ENCODE measurements at places on chromosomes 12 and 14.
A peak's percentile ranks its signal among the peaks of the same experiment; 100 is the strongest.

GRCh38 chr14:100025111-100025510, 40.1 kb upstream of the EVL start:
- peak; percentile 75 for DNase-seq

GRCh38 chr14:75373616-75374015, 54.2 kb upstream of the JDP2 start:
- no peak for DNase-seq

- DNase-seq = no peak
Measured at GRCh38 chr12:47356129-47356700, 276.5 kb upstream of the AMIGO2 start.

GRCh38 chr12:93039062-93039461, 110.0 kb upstream of the EEA1 start:
- no peak for DNase-seq

DNA sequence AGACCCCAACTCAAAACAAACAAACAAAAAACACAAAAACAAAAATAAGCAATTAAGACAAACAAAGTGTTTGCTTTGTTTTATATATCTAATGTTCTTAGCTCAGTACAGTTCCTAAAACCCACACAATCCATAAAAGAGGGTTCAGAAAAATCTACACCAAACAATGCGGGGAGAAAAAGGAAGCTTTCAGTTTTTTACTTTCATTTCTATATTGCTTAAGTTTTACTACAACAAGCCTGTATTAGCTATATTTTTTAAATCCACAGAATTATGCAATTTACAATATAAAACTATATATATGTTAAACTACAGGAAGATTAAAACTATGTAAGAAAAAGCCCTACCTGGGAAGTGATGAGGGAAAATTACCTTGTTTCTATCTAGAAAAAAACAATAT, 41.4 kb downstream of the CLIP1 start:
- no peak for DNase-seq

GRCh38 chr12:132710043-132710404, 618 bp upstream of the PGAM5 start:
- peak; percentile 62 for DNase-seq

DNA sequence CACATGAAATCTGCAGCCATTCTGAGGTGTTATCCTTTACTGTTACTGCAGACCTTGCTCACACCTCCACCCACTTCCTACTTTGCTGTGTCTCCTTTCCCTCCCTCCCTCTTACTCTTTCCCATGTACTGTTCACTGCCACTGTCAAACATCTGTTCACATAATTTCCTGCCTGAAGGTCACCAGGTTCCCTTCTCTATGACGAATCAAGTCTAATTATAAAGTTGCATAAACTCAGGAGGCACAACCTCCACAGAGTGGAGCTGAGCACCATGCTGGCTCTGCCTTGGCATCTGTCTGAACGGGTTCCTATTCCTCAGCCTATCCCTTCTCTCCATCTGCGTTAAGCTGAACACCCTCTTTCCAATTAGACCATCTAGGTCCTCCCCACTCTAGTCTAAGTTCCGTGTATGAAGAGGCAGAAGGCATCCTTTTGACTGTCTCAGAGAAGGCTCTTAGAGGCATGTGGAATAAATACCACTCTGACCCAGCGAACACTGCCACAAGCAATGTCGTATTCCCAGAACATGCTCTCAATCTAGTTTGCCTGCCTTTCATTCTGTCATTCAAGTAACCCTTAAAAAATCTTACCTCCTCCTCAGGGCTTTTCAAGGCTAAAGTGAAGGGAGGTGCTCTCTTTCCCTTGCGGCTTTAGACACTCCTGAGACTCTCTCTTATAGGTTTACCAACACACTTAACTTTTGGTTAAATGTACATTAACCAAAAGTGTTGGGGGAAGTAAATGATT, 48.7 kb downstream of the ACADS start:
- no peak for DNase-seq

DNA sequence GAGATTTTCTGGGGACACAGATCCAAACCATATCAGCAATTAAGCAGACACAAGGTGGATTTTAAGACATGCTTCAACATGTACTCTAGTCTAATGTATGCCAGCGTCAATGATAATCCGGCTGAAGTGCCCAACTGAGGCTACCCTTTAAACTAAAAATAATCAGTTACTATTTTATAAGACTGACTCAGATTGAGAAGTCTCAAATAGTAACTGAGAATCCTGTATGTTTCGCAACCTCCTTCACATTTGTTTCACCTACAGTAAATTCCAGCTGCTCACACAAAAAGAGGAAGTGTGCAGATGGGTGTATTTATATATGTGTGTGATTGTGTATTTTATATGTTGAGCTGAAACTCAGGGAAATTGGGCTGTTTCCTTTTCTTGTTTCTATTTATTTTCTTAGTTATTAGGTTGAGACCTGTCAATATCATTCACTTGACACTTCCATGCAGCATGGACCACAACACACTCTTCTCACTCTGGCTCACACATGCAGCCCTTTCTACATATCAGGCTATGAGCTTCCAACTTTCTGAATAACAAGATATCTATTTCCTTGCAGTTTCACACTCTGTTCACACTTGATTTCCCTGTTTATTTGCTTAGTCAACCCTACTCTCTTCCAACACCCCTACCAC, 1224.9 kb upstream of the TMEM132C start:
- DNase-seq = no peak

DNA sequence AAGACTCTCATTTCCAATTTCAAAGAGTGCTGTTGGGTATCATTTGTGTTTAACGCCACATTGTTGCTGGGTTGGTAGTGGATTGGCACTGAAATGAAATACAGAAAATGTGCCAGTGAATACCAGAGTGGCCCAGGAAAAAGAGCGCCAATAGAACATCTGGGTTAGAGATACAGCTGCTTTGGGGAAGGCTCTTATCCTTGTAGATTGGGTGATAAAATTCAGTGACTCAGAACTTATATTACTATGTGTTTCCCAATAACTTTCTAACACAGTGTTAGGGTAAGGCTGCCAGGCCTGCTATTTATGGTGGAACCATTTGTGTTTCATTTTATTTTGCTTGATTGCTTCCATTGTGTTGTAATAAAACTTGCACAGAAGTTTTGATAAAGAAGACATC, 168.2 kb upstream of the SSTR1 start:
- DNase-seq = no peak

DNA sequence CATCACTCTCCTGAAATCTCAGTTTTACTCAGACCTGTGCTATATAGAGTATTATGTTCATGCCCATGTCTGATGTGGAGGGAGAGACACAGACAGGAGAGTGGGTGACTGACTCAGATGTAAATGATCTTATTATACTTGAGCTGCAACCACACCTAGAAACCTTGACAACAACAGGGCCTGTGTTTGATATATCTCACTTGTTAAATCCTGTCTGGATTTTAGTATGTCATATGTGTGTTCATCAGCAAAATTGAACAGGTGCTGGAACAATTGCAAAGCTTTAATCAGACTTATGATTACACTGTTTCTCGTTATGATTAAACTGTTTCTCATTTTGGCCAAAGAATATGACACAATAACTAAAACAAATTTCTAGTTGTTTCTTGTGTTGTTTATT, 37.7 kb downstream of the DIP2B start:
- no peak for DNase-seq

GRCh38 chr12:5620896-5621295, 189.0 kb downstream of the NTF3 start:
- no peak for DNase-seq

GRCh38 chr14:31200702-31200990, 6.9 kb downstream of the HECTD1 start:
- no peak for DNase-seq

DNA sequence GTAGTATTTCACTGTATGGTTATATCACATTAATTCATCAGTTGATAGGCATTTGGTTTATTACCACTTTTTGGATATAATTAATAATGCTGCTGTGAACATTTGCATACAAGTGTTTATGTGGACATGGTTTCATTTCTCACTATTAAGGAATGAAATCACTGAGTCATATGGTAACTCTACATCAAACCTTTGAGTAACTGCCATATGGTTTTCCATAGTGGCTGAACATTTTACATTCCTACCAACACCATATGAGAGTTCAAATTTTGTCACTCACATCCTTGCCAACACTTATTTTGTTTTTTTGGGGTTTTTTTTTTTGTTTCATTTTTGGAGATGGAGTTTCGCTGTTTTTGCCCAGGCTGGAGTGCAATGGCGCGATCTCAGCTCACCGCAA, 30.2 kb upstream of the EAPP start:
- no peak for DNase-seq

- peak; percentile 57 for DNase-seq
Measured at GRCh38 chr12:6201213-6201608, 1.0 kb downstream of the CD9 start.

DNA sequence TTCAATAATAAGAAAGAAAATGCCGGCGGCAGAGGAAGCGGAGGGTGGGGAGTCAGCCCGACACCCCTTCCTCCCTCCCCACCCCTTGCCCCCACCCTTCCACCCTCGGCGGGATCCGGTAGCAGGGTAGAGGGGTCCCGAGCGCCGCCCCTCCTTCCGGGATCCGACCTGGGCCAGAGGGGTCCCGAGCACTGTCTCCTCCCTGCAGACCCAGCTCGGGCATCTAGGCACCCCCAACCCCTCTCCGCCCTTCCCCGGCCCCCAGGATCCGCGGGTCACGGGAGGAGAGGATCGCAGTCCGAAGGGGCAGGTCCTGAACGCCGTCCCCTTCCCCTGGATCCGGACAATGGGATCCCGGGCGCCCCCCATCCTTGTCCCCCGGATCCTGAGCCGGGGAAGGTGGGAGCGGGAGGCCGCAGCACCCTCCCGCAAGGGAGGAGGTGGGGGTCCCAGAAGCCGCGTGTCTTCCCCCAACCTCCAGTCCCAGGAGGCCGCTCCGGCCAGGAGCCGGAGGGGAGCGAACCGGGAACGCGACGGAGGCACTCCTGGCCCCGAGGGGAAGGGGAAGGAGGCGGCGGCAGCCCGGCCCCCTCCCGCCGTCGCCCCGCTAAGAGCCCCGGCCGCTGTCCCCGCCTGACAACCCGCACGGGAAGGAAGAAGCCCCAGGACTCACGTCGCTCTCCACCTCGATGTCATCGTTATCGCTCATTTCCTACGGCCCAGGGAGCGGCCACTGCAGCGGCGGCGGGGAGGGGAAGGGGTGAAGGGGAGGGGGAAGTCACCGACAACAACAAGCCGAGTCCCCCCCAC, 481 bp downstream of the MAX start:
- DNase-seq = peak; percentile 51

- DNase-seq = no peak
Measured at GRCh38 chr14:102131741-102132140, 8.0 kb upstream of the WDR20 start.

GRCh38 chr12:114984634-114985061, 300.7 kb upstream of the TBX3 start:
- DNase-seq = no peak

GRCh38 chr12:29167988-29168387, 18.9 kb downstream of the FAR2 start:
- no peak for DNase-seq
